Activated naive CD4-positive, alpha-beta T cell treated with Interleukin-2 at 50 U/mL for 16 hours (primary cell): ENCODE measurements at places on chromosomes 16 and 17.

- DNase-seq: no peak
These were observed 900.0 kb upstream of the GOT2 start for GRCh38 chr16:59634004-59634579.

- DNase-seq: no peak
These were observed 4.7 kb upstream of the SLC13A2 start for GRCh38 chr17:28468781-28469180.

DNA sequence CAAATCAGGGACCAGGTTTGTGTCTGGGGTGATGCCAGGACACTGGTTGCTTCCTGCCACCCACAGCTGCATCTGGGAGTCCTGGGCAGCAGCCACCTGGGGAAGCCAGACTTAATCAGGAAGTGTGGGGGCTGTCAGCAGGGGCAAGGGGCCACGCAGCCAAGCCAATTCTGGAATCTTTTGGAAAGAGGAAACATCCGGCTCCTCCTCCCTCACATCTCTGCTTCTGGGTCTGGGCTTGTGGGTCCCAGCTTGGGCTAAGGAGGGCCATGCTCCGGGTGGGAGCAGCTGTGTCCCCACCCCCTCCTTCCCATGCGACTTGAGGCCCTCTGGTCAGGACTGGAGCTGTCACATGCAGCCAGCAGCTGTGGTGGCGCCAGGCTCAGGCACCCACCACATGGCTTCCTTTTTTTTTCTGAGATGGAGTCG, 37.0 kb upstream of the CCDC182 start:
- no peak for DNase-seq

GRCh38 chr16:63442246-63442645, 1406.0 kb upstream of the CDH8 start:
- no peak for DNase-seq

- no peak for DNase-seq
These were observed 41.9 kb upstream of the MEOX1 start for GRCh38 chr17:43703630-43704029.

- DNase-seq: no peak
These were observed 1866.5 kb downstream of the TP53TG3F start for GRCh38 chr16:35325936-35326335.

- DNase-seq: no peak
These were observed 272.7 kb downstream of the PARN start for GRCh38 chr16:14357328-14357727.

GRCh38 chr16:56094231-56094630, 97.1 kb upstream of the GNAO1 start:
- DNase-seq: no peak

GRCh38 chr17:39611401-39612112, 3.8 kb upstream of the NEUROD2 start:
- DNase-seq: no peak

- no peak for DNase-seq
These were observed 8.4 kb downstream of the CHST6 start for GRCh38 chr16:75486676-75487313.

DNA sequence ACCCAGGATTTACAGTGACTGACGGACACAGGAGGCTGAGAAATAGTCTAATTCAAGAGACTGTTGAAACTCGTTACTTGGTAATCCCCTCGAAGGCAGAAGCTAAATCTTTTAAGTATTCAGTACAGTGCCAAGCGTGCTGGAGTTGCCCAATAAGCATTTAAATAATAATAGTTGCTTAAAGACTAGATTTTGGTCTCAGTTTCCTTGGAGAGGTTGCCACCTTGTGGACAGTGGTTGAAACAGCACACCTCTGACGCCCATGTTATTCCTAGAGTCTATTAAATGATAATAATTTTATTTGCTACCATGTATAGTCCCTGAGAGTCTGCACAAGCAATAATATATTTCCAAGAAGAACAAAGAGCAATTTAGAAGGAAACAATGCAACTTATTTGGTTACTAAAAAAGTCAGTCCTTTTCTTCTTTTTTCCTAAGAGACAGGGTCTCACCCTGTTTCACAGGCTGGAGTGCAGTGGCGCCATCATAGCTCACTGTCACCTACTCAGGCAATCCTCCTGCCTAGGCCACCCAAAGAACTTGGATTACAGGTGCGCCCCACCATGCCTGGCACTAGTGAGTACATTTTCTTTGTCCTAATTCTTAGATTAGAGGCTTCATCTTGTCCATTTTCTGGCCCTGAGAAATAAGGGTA, 138.0 kb upstream of the NUDT7 start:
- DNase-seq: peak; percentile 32

DNA sequence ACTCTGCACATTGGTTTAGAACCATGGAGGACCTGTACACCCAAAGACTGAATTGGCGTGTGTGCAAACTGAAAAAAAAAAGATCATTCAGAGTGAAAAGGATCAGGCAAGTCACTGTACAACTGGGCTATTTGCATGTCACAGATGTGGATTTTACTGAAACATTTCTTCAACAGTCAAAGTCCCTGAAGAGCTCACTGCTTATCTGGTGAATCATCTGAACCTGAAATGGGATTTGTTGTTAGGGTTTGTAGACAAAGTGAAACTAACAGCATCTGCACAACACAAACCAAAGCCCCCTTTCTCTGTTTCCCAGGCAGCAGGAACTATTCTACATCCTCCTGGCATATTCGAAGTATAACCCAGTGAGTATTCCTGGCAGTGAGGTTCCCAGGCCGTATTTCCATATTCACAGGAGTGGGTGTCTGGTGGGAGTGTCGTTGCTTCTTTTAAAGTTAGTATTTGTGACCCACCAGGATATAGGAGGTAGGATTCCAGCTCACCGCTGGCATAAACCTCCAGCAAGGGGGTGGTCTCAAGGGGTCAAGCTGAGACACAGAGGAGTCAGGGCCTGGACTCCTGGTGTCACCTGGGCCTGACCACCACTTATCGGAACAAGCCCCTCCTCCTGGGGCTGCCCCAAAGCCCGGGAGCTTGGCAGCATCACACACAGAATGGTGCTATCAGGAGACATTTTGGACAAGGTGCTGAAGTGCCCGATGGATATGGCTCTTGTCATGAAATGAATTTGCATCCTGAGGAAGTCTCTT, 80.9 kb downstream of the GOSR1 start:
- no peak for DNase-seq

DNA sequence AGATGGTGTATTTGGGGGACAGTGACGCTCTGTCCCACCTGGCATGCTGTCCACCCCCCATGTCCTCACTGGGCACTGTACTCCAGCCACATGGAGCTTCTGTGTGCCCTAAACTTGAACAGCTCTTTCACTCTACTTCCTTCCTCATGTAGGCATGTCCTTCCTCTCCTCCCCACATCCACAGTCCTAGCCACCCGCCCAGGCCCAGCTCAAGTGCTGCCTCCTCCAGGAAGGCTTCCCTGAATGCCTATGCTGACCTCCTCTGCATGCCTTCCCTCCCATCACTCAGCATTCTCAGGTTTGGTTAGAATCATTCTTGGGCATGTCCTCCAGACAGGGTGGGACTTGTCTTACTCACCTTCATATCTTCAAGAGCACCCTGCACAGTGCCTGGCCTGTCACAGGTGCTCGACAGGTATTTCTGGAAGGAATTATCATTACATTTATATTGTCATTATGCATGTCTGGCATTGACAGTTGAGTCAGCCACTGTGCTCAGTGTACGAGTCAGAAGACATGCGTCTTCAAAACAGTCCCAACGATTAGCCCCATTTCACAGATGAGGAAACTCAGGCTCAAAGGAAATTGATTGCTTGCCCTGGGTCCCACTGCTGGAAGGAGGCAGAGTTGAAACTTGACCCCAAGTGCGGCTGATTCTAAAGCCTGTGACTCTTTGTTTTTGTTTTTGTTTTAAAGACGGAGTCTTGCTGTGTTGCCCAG, 42.1 kb upstream of the TOB1 start:
- DNase-seq: no peak

- DNase-seq: no peak
These were observed 26.6 kb downstream of the STH start for GRCh38 chr17:46025510-46026165.

DNA sequence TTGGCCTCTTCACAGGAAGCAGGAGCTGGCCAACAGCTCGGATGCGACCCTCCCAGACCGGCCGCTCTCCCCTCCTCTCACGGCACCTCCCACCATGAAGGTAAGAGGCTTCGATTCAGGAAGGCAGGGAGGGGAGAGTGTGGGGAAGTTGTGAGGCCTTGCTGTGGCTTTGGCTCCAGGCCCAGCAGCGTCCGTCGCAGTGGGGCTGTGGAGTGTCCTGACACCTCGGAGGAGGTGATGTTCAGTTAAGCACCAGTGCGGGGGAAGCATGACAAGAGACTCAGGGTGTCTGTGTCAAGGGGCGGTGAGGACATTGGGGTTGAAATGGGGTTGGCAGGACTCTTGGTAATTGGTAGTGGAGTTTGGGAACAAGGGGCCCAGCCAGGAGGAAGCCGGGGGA, 109.0 kb downstream of the RAP1GAP2 start:
- DNase-seq: no peak

DNA sequence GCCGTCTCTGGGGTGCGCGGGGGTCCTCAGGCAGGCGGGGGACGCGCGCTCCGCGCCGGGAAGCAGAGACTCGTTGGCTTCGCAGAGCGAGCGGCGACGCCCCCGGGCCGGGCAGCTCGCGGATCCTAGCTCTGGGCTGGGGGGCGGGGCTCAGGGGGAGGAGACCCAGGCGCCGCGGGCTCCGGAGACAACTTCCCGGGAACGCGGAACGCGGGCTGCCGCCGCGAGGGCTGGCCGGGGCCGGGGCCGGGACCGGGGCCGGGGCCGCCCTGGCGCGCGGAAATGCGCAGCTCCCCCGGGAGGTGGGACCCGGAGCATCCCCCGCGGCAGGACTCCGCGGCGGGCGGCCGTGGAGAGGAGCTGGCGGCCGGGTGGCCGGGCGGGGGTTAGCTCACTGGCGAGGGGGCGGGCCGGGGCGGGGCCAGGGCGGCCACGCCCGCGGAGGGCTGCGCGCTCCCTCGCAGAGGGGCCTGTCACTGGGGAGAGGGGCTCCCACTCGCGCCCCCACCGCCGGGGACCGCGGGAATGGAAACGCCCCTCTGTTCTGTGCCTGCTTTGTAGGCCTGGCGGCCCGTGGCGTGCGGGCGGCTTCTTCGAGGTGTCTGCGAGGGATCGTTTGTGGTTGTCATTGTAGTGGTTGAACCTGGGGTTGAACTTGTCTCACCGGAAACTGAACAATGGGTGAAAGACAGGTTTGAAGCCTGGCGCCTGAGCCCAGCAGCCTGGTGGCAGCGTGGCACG, at the start of gene GAS7:
TSS of gene GAS7 (minus strand) at position 98 of the 741 bp plus-strand sequence.
- DNase-seq: peak; percentile 6

DNA sequence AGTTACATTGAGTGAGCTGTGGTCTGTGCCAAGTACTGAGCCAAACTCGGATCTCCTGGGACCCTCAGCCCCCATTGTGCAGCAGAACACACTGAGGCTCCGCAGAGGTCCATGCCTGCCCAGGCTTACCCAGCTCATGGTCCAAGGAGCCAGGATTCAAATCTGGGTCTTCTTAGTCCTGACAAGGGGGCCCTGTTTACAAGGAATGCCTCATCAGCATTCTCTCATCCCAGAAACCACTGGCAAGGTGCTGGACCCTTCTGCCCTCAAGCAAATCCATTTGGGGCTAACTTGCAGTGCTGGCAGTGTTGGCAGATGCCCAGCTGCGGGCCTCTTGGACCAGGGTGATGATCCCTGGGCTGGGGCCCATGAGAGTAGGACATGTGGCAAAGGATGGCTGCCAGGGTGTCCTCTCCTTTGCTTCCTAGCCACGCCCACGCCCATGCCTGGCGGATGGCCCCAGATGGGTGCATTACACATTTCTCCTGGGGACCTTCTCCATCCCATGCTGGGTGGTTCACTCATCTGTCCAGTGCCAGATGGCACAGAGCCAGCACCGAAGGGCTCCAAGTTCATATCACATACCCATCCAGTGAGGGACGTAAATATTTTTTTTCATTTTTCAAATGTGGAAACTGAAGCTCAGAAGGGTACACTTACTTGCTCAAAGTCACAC, 117.7 kb downstream of the CMIP start:
- no peak for DNase-seq

DNA sequence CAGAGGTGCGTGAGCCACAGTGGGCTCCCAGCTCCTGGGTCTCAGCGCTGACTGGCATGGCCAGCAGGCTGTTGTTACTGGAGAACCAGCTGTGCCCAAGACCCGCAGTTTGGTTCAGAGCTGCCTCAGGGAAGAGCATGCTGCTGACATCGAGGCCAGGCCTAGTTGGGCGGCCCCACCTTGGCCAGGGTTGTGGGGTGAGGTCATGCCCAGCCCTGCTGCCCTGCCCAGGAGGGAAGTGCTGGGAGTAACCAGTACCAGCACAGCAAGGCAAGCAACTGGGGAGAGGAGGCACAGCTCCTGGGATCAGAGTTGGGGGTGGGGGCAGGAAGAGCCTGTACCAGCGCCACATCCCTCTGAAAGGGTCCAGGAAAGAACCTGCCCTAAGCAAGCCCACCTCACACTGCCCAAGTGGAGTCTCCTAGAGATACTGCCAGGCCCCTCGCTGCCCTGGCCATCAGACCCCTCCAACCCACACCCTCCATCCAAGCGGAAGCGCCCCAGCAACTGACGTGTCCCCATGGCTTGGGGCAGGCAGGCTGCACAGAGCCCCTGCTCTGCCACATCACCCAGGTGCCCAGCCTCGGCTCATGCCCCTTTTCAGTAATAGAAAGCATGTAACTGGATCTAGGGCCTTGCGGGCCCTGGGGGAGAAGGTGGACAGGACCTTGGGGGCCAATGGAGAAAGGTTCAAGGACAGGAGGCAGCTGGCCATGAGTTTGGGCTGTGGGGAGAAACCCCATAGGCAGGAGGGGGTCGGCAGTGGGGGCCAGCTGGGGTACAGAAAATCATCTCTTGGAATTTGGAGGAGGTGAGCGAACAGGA, 990 bp downstream of the DOK4 start:
- no peak for DNase-seq

DNA sequence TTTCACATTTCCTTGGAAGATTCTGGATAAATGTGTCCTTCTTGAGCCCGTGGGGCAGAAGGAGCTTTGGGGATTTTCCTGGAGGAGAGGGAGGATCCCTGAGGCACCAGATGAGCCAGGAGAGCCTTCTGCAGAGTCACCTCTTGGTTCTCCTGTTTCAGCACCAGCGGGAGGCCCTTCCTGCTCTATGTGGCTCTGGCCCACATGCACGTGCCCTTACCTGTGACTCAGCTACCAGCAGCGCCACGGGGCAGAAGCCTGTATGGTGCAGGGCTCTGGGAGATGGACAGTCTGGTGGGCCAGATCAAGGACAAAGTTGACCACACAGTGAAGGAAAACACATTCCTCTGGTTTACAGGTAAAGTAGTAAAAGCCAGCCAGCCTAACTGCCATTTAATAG, 77.1 kb downstream of the ARSG start:
- no peak for DNase-seq

DNA sequence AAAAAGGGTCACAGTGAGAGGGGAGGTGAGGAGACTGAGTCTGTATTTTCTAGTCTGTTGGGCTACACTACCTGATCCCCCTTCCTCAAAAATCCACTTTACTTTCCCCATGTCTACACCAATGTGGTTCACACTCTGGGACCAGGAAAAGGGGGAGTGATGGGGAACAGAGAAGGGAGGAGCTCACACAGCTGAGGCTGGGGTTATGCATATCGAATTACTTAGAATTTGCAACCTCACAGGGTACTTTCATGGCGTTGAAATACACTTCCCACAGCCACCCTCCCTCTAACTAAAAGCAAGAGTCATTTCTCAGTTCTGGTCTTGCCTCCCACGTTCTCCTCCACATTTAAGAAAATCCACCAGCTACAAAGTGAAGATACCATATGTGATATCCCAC, 14.1 kb downstream of the MAPT start:
- no peak for DNase-seq
